Bronchial epithelial cell (primary cell): ENCODE measurements at places on chromosomes 13 and 19. TPM values are rescaled to one million over a fixed set of nuclear protein-coding genes. Genes with fewer than 3 reads are reported as not detected.

KLF16 gene
- 5.3 and 6.4 TPM in 2 replicates for total RNA-seq

CCDC194 gene
- not detected in 2 replicates for total RNA-seq

MBD3L2 gene
- total RNA-seq = not detected in 2 replicates

PLPPR3 gene
- not detected in 2 replicates for total RNA-seq

SIGLEC12 gene
- total RNA-seq = not detected in 2 replicates

MUC16 gene
- total RNA-seq = 0.26 TPM in 2 replicates

- DNase-seq = no peak
Observed at GRCh38 chr13:72805676-72806346, 23.9 kb downstream of the PIBF1 start.

DNA sequence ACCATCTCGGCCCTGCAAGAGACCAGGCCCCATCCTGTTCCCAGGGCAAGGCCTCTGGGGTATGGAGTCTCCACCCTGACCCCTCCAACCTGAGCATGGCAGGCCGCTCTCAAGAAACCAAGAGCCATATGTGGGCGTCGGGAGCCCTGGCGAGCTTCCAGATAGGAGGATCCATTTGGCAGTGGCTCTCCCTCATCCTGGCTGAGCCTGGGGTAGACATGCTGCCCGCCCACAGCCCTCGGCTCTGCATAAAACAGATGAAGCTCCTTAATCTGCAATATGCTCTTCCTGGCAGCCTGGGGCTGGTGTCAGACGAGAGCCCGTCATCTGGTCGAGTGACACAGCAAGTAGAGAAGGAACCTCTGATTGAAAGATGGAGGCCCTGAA lies 6.1 kb downstream of the ATP13A1 start:
- no peak for DNase-seq

- no peak for DNase-seq
Observed at GRCh38 chr19:18464646-18465045, 26.7 kb upstream of the ISYNA1 start.

GRCh38 chr19:42053037-42053935 lies 16.7 kb downstream of the GRIK5 start:
- DNase-seq = peak; percentile 62

DNA sequence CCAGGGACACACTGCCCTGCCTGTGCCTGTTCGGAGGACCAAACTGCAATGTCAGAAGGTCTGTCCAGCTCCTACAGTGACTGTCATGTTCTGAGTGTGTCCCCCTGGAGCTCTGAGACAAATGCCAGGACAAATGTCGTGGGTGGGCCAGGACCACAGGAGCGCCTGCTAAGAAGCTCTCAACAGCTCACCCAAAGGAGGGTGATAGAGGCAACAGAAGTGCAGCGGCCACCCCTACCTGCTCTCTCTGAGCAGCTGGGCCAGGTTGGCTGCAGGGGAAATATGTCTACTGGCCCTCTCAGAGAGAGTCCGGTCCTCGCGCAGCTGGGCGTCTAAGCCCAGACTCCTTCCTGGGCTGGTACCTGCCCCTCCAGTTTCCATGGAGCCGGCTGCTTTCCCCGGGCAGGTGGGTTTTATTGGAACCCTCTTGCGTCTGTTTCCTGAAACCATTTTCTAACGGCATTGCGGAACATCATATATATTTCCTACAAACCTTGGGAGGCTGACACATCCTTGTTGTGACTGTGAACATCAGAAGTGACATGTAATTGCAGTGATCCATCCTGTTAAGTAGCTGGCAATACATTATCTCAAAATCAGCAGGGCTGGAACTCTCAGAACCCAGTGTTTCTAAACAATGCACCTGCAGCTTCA lies 78.1 kb downstream of the CHST8 start:
- DNase-seq = no peak

- DNase-seq = no peak
Observed at GRCh38 chr13:32040052-32040642, 8.6 kb downstream of the FRY start.

- peak; percentile 8 for DNase-seq
Observed at GRCh38 chr13:48094404-48094780, 512 bp downstream of the MED4 start.

- no peak for DNase-seq
Observed at GRCh38 chr19:1268226-1269064, 687 bp upstream of the CIRBP start.

- DNase-seq = no peak
Observed at GRCh38 chr19:49887037-49887664, 9.5 kb downstream of the IL4I1 start.

GRCh38 chr13:90070362-90070761 lies 1277.1 kb upstream of the MIR17HG start:
- peak; percentile 38 for DNase-seq

- no peak for DNase-seq
Observed at GRCh38 chr13:28623782-28624706, 34.9 kb upstream of the POMP start.

DNA sequence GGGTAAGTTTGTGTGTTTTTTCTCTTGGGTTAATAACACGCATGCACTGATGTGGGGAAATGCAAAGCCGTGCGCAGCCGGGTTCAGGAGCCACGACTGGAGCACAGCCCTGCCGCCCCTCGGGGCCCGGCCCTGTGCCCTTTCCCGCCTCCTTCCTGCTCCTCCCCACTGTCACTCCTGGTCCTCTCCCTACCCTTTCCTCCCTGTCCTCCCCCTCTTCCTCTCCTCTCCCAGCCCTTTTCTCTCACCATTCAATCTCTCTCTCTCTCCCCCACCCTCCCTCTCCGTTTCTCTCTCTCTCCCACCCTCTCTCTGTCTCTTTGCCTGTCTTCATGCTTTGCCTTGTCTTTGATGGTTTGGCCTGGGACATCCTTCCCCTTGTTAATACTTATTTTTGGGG lies 27.2 kb downstream of the PLEKHJ1 start:
- DNase-seq = no peak

DNA sequence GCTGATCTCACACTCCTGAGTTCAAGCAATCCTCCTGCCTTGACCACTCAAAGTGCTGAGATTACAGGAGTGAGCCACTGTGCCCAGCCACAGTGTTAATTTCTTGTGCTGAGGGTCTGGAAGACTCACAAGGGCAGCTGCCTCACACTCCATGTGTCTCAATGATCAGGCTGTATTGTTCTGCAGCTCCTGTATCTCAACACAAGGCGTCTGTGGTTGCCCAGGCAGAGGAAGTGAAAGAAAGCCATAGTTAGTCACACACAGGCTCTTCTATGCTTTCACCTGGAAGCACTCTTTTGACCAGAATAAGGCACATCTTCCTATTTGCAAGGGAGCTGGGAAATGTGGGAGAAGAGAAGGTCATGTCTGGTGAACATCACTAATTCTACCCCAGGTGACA lies 107.3 kb upstream of the ZNF507 start:
- no peak for DNase-seq
